ENCODE measurements at places on chromosomes 4 and X.

DNA sequence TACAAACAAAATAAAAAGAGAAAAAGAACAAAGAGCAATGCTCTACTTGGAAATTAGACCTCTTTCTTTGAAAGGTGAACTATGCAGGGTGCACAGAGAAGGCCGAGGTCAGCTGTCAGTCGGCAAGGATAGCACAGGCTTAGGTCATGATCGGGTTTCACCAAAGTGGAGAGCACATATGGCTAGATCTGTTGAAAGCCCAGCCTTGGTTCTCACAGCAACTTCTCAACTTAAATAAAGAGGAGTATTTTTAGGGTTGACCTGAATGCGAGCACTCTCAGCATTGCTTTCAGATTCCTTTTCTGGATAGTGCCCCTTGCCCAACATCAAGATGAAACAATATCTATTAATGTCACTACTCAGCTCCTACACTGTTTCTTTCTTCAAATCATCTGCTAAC lies 122.9 kb upstream of the GPC4 start:
- no peak for DNase-seq

- no peak for DNase-seq
Measured at GRCh38 chrX:130676861-130677260, 226.1 kb downstream of the ENOX2 start.

- no peak for DNase-seq
Measured at GRCh38 chr4:47106561-47106960, 75.2 kb downstream of the GABRB1 start.

GRCh38 chr4:152064753-152065152 lies 303.9 kb upstream of the GATB start:
- DNase-seq = no peak

DNA sequence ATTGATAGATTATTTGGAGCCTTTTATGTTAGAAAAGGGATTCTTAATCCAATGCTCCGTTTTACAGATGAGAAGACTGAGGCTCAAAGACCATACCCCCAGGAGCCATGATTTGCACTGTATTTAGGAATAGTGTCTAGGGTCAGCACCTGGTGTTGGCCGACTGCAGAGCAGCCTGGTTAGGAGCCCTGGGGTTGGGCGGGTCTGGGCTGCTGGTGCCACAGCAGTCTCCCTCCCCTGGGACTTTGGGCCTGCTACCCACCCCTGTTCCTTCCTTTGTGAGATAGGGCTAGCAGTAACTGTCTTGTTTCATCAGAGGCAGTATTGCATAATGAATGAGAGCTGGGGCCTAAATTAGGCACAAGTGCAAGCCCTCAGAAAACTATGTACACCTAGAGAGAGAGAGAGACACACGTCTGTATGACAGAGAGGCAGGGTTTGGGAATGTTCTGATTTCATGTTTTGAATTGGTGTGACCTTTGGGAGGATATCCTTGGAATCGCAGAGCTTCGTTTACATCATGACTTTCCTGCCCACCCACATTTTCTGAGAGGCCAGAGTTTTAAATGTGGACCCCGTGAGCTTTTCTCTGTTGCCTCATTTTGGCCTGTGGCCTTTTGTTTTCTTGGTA lies 111.7 kb downstream of the PTTG2 start:
- no peak for DNase-seq

- no peak for DNase-seq
Measured at GRCh38 chr4:48268956-48269860, at the start of gene TEC. Gene TEC (minus strand): TSS chr4:48269838. CDS start chr4:48228614, 41,224 bp downstream.

DNA sequence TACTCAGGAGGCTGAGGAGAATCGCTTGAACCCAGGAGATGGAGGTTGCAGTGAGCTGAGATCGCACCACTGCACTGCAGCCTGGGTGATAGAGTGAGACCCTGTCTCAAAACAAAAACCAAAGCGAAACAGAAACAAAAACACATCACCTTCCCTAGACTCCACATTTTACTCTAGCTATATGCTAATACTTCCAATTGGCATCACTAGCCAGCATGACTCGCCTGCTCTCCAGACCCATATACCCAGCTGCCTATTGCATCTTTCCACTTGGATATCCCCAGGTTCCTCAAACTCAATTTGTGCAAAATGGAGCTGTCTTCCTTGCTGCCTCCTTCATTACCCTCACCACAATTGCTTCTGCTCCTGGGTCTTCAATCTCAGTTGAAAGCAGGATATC lies 22.4 kb upstream of the LAP3 start:
- no peak for DNase-seq

DNA sequence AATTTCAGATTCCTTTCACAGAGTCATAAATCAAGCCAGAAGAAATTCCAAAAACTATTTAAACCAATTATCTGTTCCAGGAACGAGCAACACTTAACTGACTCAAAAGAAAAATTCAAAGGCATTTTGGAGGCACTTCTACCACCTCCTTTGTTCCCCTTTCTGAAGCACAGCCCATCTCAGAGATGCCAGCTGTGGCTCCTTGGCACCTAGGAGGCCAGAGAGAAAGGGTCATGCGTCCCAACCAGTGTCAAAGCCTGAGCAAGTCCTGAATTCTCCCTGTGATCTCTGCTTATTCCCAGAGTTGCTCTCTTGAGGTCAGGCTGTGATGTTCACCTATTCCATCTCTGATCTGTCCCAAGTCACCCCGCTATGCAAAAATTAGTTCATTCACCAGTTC lies 105.0 kb upstream of the S100G start:
- no peak for DNase-seq

DNA sequence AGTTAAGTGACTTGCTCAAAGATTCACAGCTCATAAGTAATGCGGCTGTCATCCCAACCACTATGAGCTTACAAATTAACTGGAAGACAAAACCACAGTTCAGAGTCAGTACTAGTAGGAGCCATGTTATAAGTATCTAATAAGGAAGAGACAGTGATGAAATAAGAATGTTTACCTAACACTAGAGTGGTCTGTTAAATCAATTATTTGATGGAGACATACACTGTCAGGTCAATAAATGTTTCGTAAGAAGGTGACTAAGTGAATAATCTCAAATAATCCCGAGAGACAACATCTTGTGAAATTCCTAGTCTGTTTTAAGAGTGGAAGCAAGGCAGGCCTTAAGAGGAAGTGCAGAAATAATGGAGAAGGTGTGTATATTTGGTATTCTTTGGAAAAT lies 25.8 kb upstream of the AMELX start:
- no peak for DNase-seq

DNA sequence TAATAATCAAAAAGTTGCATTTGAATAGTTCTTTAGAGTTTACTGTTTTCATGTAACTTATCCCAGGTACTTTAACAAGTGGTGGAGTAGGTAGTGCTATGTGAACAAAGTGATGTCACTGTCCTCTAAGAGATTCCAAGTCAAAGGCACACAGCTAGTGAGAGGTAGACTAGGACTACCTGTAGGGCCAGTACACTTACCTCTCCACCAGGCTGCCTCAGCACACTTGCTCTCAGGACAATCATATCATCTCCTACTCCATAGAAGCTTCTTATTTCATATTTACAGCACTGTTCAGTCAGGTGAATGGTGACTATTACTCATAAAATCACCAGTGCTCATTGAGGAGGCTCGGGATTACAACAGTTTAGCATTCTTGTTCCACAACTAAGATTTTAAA lies 173.0 kb upstream of the EMCN start:
- DNase-seq = no peak

GRCh38 chrX:141405853-141406492 lies 163.7 kb upstream of the SPANXC start:
- DNase-seq = no peak

- DNase-seq = peak; percentile 41
Measured at GRCh38 chrX:13487731-13488505, 81.5 kb upstream of the EGFL6 start.

GRCh38 chrX:15751155-15751819 lies 13.2 kb downstream of the CA5B start:
- no peak for DNase-seq

GRCh38 chr4:153652051-153652784 lies 31.9 kb upstream of the TLR2 start:
- no peak for DNase-seq

- no peak for DNase-seq
Measured at GRCh38 chrX:153925387-153925738, 701 bp downstream of the ARHGAP4 start.

DNA sequence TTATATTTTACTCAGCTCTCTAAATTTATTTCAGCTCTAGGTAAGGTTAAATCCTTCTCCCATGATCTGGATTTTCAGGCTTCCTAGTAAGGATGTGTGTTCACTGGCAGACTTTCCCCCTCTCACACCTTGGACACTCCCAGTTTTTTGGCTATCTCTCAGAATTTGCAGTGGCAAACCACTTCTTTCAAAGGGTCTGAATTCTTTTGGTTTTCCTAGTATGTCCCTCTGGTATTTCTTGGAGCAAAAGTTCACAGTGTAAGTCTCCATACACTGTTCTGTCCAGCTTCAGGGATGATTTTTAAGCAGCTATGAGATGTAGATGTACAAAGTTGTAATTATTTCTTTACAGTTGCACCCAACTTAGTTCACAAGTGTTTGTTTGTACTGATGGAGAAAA lies 653.8 kb upstream of the GALNT7 start:
- no peak for DNase-seq

GRCh38 chr4:70746179-70746839 lies 24.5 kb downstream of the RUFY3 start:
- DNase-seq = no peak

DNA sequence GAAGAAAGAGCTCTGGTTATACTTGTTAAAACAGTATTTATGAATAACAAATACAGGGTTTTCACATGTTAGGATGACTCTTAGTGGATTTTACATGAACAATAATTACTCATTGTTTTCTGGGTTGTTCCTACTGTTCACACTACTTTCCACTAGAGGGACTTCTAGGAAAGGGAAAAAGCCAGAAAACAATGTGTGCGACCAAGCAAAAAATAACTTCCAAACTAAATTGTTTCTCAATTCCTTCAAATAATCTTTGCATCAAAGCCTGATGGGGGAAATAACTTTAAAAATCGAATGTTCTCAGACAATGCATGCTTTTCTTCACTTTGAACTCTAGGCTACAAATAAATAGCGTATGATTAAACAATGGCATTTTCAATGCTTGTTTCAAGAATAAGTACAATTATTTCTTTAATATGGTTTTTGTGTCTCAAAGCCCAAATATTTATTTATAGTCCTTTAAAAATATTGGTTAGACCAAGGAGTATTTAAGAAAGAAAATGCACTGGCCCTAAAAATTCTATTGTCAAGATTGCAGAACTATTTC lies 72.1 kb upstream of the ETNPPL start:
- DNase-seq = no peak

- DNase-seq = no peak
Measured at GRCh38 chr4:4714331-4714730, 145.1 kb upstream of the MSX1 start.

DNA sequence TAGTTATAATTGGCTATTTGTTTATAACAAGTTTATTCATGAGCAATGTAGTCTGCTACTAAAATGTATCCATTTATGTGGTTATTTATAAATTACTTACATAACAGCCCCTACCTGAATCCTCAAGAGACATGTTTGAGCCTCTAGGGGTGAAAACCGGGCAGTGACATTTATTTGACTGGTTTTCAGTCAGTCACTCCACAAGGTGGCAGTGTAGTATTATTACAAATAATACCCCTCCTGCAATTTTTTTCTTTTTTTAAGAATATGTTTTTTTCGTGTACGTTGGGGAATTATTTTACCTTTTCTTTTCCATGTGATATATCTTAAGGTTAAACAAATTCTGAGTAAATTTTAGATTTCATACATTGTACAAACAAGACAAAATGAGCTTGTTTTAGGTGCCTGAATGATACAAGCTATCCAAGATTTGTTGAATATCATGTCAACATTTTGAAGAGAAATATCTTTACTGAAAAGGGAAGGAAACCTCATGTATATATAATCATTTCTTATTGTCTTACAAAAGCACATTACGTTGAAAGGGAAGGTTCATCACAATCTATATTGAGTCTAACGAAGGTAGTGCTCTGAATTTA lies 598.7 kb upstream of the TECRL start:
- DNase-seq = no peak

DNA sequence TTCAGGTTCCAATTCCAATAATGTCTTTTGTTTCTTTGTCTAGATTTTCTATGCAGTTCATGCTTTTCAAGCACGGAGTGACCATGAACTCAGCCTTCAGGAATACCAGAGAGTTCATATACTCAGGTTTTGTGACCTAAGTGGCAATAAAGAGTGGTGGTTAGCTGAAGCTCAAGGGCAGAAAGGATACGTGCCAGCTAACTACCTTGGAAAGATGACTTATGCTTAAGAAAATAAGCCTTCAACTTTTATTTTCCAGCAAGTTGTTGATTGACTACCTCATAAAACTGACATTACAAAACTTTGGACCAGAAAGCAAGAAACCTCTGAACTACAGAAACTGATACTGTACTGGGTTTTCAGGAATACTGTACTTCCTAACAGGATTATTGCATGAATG lies 30.8 kb downstream of the INTS12 start:
- DNase-seq = no peak

- DNase-seq = no peak
Measured at GRCh38 chr4:98642991-98643426, 15.4 kb downstream of the TSPAN5 start.

DNA sequence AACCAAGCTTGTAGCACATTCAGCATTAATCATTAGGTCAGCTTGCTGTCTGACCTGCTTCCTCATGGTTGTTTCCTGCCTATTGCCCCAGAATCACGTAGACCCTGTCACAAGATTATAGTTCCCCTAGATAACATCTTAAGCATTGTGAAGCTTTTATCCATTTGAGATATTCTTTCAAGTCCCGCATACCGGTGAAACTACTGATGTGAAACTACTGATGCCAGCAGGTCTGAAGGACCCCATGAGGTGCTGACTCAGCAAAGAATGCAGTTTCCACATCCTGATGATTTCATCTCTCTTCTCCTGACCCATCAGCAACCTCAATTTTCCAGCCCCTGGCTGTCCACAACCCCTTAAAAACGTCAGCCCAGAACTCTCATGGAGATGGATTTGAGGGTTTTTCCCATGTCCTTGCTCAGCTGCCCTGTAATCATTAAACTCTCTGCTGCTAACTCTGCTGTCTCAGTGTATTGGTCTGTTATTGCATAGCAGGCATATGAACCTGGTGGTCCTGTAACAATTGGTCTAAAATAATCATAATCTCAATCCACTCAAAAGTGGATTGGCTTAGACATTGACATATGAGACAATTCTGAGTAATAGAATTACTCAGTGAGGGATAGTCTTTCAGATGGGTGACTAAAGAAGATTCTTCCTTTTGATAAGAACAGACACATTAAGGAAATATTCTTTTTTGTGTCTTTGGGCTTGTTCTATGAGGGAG lies 26.3 kb upstream of the UBA6 start:
- no peak for DNase-seq
